ENCODE measurements at places on chromosomes 5 and 9.

DNA sequence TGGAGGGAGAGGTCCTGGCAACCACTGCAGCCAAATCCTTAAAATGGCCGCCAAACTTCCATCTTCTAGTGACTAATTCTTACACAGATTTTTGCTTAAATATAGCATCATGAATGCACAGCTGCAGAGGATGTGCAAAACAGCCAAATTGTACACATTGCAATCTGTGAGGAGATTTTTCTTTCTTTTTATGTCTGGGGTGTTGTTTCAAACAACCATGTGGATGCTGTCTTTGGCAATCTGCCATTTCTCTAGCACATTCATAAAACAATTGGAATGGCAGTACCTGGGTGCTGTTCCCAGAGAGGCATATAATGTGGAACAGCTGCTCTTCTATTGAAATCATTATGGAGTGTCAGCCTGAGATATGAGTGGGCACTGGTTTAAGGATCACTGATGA, 1082.9 kb upstream of the SEMA6A start:
- DNase-seq, result no peak

GRCh38 chr9:26781906-26782305, 110.7 kb downstream of the CAAP1 start:
- DNase-seq, result no peak

GRCh38 chr9:116243708-116244107, 90.1 kb downstream of the PAPPA start:
- no peak for DNase-seq

GRCh38 chr5:77876862-77877502, 100.8 kb upstream of the TBCA start:
- DNase-seq, result no peak

GRCh38 chr9:115668521-115668920, 485.1 kb upstream of the PAPPA start:
- no peak for DNase-seq

DNA sequence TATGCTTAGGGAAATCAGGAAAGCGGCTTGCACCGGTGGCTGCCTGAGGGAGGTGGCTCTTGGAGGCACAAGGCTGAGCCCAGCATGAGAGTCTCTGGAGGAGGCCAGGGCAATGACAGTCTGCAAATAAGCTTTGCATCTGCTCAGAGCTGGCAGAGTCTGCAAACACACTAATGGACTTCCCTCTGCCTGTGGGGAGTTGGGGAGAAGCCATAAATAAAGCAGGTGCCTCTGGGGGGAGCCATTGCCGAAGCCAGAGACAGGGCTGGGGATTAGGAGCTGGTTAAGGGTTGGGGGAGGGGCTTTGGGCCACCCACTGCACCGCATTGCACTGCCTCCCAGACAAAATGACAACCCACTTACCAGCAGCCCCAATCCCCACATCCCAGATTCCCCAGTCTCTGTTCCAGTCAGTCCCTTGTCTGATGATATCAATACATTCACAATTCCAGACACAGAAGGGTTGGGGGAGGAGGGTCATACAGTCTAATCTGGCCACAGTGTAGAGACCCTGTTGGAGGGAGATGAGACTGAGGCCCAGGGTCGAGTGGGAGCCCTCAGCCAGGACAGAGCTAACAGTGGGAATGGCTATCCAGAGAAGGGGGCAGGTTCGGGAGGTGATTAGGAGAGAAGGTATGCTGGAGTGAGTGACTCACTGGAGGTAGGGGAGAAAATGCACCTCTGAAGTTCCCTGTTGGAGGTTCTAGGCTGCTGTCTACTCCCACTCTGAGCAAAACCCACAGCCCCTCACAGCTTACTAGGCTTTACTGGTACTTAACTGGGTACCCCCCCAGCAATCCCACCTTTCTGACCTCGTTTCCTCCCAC, 53.7 kb downstream of the PAX5 start:
- no peak for DNase-seq

- no peak for DNase-seq
Observed at GRCh38 chr5:61796773-61797172, 464.7 kb downstream of the ZSWIM6 start.

DNA sequence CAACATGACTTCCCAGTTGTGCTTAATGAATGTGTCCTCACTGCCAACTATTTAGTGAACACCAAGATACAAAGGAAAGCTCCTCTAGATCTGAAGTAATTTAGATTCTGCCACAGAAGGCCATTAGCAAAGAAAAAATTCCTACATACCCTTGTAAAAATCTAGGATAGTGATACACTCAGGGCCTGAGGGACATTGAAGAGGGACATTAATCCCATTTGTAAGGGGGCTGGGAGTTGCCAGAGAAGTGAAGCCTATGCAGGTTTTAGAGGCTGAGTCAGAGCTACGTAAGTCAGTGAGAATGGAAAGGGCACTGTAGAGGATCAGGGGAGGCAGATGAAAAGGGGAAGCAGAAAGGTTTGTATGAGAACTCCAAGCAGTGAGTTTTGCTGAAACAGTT, 286.9 kb upstream of the TARS1 start:
- DNase-seq, result no peak

- no peak for DNase-seq
Observed at GRCh38 chr9:135157856-135158563, 70.5 kb downstream of the OLFM1 start.

DNA sequence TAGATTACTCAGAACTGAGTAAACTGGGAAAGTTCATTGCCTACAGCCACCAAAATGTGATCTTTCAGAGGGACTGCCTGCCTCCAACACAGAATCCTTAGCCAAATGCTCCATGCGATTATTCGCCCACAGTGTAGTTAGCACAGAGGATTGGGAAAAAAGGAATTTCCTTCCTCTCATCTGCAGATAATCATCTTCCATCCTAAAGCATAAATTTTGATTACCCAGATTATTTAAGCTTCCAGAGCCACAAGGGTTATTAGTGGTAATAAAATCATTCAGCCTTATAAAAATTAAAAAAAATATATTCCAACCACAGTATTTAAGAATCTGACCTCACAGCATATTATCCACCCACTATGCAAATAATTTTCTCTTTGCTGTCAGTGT, 285.3 kb upstream of the GRAMD2B start:
- DNase-seq, result no peak

GRCh38 chr5:15690611-15691010, 190.6 kb downstream of the FBXL7 start:
- DNase-seq, result no peak

Data from activated CD8-positive, alpha-beta memory T cell treated with anti-CD3 and anti-CD28 coated beads for 1 hour (primary cell).